ENCODE measurements at places on chromosomes 1 and 21.

DNA sequence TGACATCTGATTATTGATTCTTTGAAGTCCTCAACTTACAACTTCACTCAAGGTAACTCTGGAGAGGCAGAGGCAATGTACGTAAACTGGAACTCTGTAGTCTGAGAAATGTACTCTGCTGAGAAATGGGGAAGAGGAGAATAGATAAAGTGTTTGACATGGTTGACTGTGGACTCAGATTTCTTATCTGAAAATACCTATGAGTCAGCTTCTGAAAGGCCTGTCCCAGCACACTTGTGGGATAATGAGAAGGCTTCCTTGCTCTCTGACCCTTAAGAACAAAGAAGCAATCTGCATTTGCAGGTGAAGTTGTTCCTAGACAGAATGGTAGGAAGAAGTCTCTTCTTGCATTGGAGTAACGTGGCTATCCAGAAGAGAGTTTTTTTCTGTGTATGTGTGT, 1573.5 kb downstream of the BRINP3 start:
- DNase-seq, result no peak

DNA sequence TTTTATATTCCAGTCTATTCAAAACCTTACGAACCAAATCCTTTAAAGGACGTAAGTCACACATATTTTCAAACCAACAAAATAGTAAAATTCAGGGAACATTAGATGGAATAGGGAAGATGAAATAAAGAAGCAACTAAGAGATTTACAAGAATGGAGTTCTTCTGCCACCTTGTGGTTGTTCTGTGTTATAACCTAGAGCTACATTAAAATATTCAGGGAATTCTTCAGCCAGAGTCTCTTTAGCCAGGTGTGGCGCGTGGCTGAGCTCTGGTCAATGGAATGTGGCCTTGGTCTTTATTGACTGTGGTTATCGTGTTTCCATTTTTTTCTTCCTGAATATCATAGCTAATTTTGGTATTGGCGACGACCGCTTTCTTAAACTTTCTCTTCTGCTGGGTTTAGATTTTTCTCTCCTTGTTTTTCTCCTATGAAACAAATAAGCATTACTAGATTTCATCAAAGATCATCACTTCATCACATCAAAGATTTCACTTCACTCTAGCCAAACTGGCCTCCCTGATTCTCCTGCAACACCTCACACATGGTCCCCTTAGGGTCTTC, 221.3 kb downstream of the MRPL39 start:
- DNase-seq, result no peak

DNA sequence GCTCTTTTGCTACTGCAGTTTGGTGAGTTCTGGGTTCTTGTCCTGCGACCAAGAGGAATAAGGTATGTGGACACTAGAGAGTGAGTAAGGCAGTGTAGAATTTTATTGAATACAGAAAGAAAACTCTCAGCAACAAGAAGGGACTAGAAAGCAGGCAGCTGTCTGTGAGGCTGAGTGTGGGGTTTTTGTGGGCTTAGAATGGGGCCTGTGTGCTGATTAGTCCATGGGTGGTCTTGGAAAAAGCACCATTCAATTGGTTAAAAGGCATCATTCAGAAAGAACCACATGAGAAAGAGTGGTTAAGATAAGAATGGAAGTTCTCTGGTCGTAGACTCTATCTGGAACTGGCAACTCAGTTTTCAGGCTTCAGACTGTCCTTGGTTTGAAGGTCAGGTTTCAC, 298.8 kb downstream of the TGFB2 start:
- no peak for DNase-seq

DNA sequence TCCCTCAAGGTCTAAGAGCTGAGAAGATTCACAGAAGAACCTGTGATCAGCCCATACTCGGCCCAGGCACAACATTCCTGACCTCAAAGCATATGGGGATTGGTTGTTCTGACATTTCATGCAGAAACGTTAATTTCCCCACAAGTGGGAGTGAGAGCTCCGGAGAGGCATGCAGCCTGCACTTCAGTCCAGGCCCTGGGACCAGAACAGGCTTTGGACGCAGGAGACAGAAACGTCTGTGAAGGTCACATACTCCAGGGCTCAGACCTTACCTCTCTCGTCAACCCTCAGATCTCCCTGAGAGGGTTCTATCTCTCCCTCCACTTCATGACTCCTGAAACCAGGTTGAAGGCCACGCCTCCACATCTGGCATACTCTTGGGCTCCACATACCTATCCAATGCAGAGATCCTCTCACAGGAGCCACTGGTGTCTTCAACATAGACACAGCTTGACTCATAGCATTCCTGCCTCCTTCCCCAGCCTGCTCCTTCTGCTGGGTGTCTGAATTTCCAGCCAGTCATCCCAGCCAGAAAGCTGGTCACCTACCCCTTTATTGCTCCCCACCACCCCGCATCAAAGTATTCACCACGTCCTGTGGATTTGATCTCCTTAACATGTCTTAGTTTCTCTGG, 149.2 kb downstream of the OMA1 start:
- no peak for DNase-seq

DNA sequence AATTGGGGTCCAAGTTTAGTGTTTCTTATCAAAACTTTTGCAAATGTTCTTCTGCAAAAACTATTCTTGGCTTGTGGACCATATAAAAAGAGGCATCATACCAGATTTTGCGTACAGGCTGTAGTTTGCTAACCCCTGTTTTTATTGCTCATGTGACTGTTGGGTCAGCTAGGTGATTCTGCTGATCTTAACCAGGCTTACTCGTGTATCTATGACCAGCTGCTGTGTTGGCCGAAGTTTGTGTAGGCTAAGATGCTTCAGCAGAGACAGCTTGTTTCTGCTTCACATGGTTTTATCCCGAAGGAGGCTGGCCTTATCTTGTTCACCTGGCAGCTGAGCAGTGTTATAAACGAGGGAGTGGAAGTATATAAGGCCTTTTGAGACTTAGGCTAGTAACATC, 38.2 kb downstream of the POU2F1 start:
- DNase-seq, result no peak

- no peak for DNase-seq
Measured at GRCh38 chr1:80624682-80625081, 1176.1 kb upstream of the ADGRL2 start.

DNA sequence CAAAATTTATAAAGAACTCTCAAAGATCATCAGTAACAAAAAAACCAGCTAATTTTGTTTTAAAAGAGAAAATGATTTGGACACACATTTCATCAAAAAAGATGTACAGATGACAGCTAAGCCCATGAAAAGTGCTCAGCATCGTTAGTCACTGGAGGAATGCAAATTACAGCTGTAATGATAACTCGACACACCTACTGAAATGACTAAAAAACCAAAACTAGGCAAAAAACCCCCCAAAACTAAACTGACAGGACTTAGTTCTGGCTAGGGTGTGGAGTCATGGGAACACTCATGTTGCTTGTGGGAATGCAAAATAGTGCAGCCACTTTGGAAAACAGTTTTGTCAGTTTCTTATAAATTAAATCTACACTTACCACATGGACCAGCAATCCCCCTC, 59.5 kb downstream of the CNIH3 start:
- DNase-seq, result no peak

GRCh38 chr1:110070282-110070669, 196 bp downstream of the ALX3 start:
- no peak for DNase-seq

DNA sequence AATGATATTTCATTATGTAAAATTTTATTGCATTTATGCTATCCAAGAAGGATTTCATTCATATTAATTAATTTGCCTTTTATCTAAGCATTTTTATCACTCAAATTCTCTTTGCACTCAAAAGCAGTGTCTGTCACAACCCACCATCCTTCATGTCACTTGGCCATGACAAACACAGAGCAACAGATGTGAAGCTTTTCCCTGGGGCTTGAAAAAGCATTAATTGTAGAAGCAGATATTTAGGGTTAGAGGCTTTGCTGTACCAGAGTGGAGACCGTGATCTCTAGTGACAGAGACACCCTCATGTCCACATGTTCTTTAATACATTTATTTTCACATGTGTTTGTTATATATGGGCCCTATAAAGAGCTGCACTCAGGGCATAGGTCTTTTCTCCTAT, 230.5 kb downstream of the SPATA17 start:
- DNase-seq, result no peak

DNA sequence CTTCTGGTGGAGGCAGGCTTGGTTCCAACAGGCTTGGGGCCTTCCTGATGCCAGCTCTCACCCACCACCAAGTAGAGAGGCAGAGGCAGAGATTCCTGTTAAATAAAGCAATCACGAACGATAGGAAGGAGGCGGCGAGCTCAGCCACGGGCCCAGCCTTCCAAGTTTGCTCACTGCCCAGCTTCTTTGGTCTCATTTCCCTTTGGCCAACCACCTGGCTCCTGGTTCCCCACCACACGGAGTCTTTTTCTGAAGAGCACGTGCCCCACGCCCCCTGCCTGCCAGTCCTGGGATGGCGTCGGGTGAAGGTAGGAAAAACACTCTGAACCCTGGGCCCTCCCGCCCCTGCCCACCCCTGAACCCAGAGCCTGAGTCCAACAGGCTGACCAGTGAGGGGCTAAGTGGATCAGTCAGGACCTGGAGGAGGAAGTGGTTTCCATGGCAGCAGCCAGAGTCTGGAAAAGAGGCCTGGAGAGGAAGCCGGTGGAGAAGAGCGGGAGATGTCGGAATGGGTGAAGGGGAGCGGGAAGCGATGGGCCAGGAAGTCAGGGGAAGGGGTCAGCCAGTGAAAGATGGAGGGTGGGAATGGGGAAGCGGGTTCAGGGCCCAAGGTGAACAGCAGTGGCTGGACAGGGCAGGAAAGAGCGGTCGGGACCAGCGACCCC, 158.2 kb upstream of the KLHDC7A start:
- no peak for DNase-seq

DNA sequence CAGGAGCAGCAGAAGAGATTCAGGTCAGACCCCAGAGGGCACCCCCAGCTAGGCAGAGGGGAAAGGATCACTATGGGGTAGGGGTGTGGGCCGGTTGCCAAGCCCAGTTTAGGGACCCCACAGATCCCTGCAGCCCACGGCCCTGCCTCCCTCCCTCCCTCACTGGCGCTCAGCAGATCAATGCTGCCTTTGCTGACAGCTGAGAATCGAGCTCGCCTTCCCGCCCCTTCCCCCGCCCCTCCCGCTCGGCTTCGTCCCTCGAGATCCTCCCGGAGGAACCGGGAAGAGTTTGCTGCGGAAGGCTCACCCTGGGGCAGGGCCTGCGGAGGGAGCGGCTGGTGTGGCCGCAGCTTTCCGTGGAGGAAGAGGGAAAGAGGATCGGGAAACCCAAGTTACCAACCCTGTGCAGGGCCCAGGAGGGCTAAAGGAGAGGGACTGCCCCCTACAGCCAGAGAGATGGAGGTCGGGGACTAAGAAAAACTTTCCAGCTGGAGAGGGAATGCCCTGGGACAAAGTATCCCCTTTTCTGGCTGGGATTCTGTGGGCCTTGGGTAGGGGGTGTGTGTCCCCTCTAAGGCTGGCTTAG, 1.1 kb upstream of the KCNQ4 start:
- no peak for DNase-seq

DNA sequence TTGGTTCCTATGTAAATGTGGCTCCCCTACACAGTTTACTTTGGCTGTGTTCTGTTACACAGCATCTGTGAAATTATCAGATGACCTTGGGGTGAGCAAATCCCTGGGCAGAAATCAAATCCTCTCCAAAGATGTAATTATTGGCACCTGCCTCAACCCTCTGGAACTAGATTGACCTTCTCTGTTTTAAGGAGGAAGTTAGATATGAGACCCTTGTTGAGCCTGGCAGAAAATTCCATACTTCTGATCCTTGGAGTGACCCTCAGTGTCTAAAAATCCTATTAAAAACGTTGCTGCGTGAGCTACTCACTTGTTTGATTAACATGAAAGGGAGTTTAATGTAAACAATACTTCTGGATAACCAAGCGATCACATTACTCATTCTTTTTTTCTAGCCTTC, 122.0 kb downstream of the CLIC6 start:
- no peak for DNase-seq

DNA sequence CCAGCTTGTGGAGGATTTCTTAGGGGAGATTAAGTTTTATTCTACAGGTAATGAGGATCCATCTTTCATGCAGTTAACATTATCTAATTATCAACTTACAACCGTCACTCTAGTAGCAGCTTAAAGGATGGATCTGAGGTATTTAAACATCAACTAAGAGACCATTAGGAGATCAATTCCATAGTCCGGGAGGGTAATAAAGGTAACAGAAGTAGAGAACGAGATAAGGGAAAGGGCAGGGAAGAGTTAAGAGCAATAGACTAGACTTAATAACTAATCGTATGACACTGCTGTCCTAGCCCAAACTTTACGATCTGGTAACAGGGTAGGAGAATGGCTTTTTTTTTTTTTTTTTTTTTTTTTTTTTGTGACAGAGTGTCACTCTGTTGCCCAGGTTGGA, 19.5 kb upstream of the CCDC17 start:
- DNase-seq, result no peak

DNA sequence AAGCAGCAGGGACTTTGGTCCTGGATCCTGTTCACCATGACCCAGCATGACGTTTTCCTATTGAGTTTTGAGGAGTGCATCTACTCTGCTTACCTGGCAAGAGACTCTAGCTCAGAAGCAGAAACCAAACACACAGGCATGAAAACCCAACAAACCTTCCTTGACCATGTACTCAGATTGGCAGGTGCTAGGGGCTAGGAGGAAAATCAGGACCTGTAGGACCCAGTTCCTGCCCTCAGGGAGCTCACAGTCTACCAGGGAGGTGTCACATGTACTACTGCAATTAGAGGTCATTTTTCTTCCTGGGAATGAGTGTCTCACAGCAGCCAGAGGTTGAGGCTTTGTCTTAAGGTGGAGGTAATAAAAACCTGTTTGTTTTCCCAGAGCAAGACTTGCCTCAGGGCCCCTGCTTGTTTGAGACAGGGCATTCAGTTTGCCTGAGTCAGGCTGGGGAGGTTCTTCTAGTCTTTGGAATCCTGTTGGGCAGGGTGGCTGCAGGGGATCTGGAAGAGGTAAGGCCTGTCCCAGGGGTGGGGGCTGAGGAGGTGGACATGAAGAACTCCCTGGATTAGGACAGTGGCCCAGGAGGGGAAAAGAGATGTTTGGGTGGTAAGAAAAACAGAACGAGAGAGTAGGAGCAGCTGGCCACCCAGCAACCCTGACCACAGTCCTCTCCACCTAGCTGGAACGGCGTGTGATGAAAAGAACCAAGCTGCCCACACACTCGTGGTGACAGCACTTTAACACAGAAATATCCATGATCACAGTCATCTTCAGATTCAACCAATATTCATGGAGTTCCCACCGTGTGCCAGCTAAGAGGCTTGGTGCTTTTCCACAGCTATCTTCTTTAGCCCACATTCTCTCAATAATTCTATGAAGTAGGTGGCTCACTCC, 30.8 kb downstream of the IER5 start:
- DNase-seq, result no peak

Measured in caudate nucleus (tissue), 63 donors.